Common myeloid progenitor, CD34-positive (primary cell): ENCODE measurements at places on chromosomes 4 and X.

GRCh38 chr4:128427832-128428366 lies 140.3 kb upstream of the PGRMC2 start:
- no peaks in the 10 kb centered on the region for H3K36me3 ChIP-seq
- DNase-seq, result no peak
- no peaks in the 10 kb centered on the region for H3K4me1 ChIP-seq
- H3K27ac ChIP-seq, result no peak overlapping the region
- H3K27me3 ChIP-seq, result no peaks in the 10 kb centered on the region

- no peaks in the 10 kb centered on the region for H3K36me3 ChIP-seq
- DNase-seq, result no peak
- H3K27me3 ChIP-seq, result peaks cover 2% of the 10 kb centered on the region
- H3K27ac ChIP-seq, result no peak overlapping the region
- H3K4me1 ChIP-seq, result no peaks in the 10 kb centered on the region
These were observed 33.6 kb upstream of the ENPEP start for GRCh38 chr4:110442309-110442708.

DNA sequence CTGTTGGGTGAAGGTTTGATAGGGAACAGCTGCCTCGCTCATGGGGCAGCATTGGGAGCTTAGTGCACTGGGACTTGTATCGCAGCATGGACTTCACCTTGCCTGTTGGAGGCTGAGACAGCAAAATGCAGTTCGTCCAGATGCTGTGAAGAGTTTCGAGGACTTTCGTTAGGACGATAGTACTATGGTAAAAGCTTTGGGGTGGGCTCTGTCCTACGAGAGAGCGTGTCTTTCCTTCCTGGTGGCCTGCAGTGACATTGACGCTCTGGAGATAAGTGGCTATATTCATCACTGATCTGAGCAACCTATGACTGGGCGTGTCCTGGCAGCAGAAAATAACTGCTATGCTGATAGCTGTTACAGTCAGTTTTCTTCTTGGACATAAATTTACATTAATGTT lies 44.8 kb downstream of the ARHGAP10 start:
- no peak overlapping the region for H3K4me3 ChIP-seq
- H3K4me1 ChIP-seq, result peaks cover 29% of the 10 kb centered on the region
- H3K36me3 ChIP-seq, result no peaks in the 10 kb centered on the region
- H3K27me3 ChIP-seq, result no peaks in the 10 kb centered on the region
- no peak overlapping the region for H3K27ac ChIP-seq

GRCh38 chr4:94714365-94715160 lies 43.2 kb upstream of the BMPR1B start:
- no peaks in the 10 kb centered on the region for H3K36me3 ChIP-seq
- DNase-seq, result no peak
- no peak overlapping the region for H3K27ac ChIP-seq
- no peak overlapping the region for H3K4me3 ChIP-seq
- H3K27me3 ChIP-seq, result no peaks in the 10 kb centered on the region

- peaks cover under 1% of the 10 kb centered on the region for H3K4me1 ChIP-seq
- DNase-seq, result no peak
- H3K4me3 ChIP-seq, result no peak overlapping the region
- no peaks in the 10 kb centered on the region for H3K27me3 ChIP-seq
- no peaks in the 10 kb centered on the region for H3K36me3 ChIP-seq
- H3K27ac ChIP-seq, result no peak overlapping the region
These were observed 5.7 kb upstream of the TMEM156 start for GRCh38 chr4:39037941-39038340.

DNA sequence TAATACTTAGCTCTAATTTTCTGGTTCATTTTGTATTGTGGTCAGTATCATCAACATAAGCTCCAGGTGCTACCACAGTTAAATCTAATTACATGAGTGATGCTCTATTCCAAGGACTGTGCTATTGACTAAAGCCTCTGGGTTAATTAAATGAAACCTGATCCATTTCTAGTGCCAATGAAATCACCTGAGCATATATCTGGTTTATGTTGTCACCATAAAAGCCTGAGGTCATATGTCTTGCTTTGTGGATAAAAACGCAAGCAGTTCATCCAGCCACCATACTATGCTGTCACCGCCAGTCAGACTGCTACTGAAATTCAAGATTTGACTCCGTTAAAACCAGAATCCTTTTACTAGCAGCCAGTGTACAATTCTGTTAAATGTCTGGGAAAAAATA lies 64.2 kb upstream of the ZNF518B start:
- DNase-seq, result no peak
- H3K4me3 ChIP-seq, result no peak overlapping the region
- H3K36me3 ChIP-seq, result no peaks in the 10 kb centered on the region
- H3K27ac ChIP-seq, result no peak overlapping the region
- H3K27me3 ChIP-seq, result no peaks in the 10 kb centered on the region
- H3K4me1 ChIP-seq, result no peaks in the 10 kb centered on the region

DNA sequence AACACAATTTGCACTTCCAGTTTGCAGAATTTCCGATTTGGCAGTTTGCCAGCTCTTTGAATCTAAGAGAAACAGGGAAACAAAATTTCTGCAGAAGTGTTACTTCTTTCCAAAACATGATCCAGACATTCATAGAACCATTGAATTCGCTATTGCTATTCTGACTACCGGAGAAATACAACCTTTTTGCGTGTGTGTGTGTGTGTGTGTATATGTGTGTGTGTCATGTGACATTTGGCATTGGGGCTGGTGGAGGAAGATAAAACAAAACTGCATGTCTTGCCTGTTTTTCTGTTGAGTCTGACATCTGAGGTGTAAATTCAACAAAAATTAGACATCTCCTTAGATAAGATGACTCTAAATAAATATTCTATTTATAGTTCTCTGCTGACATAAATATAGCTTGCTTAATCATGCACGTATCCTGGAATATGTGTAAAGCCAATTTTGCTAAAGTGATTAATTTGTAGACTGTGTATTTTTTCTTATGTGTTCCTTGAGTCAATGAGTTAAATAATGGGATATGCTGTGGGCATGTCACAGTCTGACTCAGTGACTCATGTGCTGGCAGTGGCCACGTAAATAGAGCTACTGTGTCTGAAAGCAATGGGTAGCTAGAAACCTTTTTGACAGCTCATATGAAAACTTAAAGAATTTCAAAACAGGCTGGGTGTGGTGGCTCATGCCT lies 98.9 kb downstream of the HPGD start:
- H3K4me1 ChIP-seq, result peaks cover 39% of the 10 kb centered on the region
- peak; percentile 84 for DNase-seq
- H3K27me3 ChIP-seq, result no peaks in the 10 kb centered on the region
- H3K4me3 ChIP-seq, result peak overlapping the region; percentile 4

DNA sequence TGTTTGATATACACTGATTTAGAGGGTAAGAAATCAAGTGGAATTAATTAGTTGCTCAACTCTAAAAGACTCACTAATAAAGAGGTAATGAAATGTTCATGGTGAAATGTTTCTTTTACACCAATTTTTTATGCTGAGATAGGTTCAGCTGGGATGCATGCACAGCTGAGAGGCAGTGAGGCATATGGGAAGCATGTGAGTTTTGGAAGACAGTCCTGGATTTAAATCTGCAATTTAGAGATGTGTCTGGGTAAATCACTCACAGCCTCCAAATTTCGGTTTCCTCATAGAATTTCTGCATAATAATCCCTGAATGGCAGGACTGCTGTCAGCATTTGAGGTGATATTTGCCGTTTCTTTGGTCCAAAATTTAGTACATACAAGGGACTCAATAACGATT lies 48.2 kb upstream of the AADAT start:
- H3K27ac ChIP-seq, result no peak overlapping the region
- H3K27me3 ChIP-seq, result no peaks in the 10 kb centered on the region
- DNase-seq, result no peak
- H3K4me1 ChIP-seq, result no peaks in the 10 kb centered on the region

DNA sequence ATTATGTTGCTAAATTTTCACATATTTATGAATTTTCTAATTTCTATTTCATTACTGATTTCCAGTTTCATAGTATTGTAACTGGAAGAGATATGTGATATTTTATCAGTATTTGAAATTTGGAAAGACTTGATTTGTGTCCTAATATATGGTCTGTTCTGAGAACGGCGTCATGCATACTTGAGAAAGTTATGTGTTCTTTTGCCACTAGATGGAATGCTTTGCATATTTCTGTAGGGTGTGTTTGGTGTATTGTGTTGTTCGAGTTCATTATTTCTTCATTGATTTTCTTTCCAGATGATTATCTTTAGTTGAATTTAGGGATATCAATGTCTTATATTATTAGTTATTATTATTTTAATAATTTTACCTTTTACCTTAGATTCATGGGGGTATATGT lies 110.6 kb upstream of the ITM2A start:
- no peaks in the 10 kb centered on the region for H3K4me1 ChIP-seq
- H3K27me3 ChIP-seq, result no peaks in the 10 kb centered on the region
- no peak for DNase-seq

DNA sequence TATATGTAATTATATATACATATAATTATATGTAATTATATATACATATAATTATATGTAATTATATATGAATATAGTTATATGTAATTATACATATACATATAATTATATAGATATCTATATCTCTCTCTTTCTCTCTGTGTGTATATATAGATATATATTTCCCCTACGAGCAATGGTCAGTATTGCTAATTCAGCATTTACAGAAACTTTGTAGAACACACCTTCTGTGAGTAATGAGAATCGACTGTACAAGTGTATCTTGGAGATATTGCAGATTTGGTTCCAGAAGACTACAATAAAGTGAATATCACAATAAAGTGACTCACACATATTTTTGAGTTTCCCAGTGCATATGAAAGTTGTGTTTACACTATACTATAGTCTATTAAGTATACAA lies 33.7 kb downstream of the GALNTL6 start:
- H3K36me3 ChIP-seq, result no peaks in the 10 kb centered on the region
- no peaks in the 10 kb centered on the region for H3K4me1 ChIP-seq
- no peak for DNase-seq

- H3K27ac ChIP-seq, result no peak overlapping the region
- H3K4me3 ChIP-seq, result no peak overlapping the region
- peaks cover 15% of the 10 kb centered on the region for H3K36me3 ChIP-seq
- H3K27me3 ChIP-seq, result peaks cover 11% of the 10 kb centered on the region
These were observed 6.8 kb downstream of the HAUS7 start for GRCh38 chrX:153463556-153463955.

DNA sequence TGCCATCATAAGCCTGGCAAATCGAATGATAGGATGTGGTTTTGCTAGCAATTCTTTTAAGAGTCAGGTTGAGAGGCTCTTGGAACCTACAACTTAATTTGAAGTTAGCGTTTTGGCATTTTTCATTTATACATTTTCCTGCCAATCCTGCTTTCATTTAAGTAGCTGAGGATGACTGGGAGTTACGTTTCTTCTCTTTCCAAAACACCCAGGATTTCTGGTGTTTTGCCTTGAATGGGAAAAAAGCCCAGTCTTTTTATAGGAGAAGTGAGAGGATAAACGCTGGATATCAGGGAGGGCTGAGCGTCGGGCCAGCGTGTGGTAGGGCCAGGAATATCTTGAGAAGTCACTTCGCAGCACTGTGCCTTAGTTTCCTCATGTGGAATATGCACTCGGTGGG lies 174.2 kb upstream of the HAND2 start:
- no peaks in the 10 kb centered on the region for H3K4me1 ChIP-seq
- no peak overlapping the region for H3K27ac ChIP-seq
- H3K4me3 ChIP-seq, result no peak overlapping the region
- DNase-seq, result no peak
- no peaks in the 10 kb centered on the region for H3K36me3 ChIP-seq

DNA sequence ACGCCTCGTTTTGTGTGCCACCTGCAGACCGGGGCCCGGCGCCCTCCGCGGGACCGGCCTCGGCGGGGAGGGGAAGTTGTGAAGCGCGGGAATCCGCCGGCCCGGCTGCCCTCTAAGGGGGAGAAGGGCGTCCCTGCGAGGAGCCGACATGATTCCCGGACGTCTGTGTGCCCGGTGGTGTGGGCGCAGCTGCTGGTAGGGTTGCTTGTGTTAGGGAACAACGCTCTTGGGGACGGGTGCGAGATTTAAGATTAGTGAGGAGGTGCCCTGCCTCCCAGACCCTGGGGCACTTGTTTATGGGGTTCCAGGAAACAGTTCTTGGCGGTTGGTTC lies 627 bp downstream of the CDKN2AIP start:
- peak overlapping the region; percentile 96 for H3K27ac ChIP-seq
- H3K4me3 ChIP-seq, result peak overlapping the region; percentile 95
- no peak for DNase-seq
- H3K36me3 ChIP-seq, result peaks cover 15% of the 10 kb centered on the region

- no peak overlapping the region for H3K4me3 ChIP-seq
- H3K36me3 ChIP-seq, result no peaks in the 10 kb centered on the region
- no peaks in the 10 kb centered on the region for H3K27me3 ChIP-seq
- H3K27ac ChIP-seq, result no peak overlapping the region
- DNase-seq, result peak; percentile 18
These were observed 130.4 kb upstream of the RADX start for GRCh38 chrX:106481341-106481740.

- no peaks in the 10 kb centered on the region for H3K27me3 ChIP-seq
- no peak for DNase-seq
- no peaks in the 10 kb centered on the region for H3K36me3 ChIP-seq
- H3K27ac ChIP-seq, result no peak overlapping the region
- H3K4me1 ChIP-seq, result no peaks in the 10 kb centered on the region
These were observed 53.2 kb downstream of the TSPAN5 start for GRCh38 chr4:98605216-98605615.

DNA sequence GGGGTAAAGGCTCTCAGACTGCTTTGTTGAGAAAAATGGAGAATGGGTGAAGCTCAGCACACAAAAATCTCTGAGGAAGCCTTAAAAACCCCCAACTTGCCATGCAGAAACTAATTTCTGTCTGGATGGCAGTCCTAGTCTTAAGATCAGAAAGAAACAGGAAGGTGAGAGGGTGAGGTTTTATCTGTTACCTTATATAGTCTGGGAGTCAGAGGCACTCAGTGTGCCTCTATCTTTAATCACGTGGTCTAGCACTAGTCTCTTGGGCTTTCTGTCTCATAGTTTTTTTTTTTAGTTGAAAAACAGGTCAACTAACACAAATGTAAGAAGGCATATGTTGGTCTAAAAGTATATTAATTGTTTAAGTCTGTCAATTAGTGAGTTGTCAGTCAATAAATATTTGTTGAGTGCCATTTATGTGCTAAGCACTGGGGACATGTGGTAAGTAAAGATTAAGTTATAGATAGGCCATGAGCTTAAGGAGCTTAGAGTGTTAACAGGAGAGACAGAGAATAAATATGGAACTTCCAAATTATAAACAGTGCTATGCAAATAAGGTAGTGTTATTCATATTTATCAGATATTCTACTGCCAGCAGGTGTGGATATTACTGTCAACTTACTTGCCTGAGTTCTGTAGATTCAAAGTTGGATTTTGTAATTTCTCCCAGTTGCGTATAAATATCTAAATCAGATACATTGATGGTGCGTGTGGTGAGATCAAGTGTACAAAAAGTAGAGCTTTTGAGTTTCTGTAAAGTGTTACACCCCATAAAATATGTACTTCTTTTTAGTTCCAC lies 7.0 kb downstream of the CYBB start:
- no peaks in the 10 kb centered on the region for H3K27me3 ChIP-seq
- DNase-seq, result no peak
- H3K36me3 ChIP-seq, result no peaks in the 10 kb centered on the region
- H3K27ac ChIP-seq, result no peak overlapping the region
- H3K4me1 ChIP-seq, result peaks cover 32% of the 10 kb centered on the region

- H3K27ac ChIP-seq, result peak overlapping the region; percentile 49
- H3K27me3 ChIP-seq, result no peaks in the 10 kb centered on the region
- H3K4me3 ChIP-seq, result peak overlapping the region; percentile 39
- H3K36me3 ChIP-seq, result no peaks in the 10 kb centered on the region
- no peak for DNase-seq
These were observed 9.8 kb upstream of the BCOR start for GRCh38 chrX:40107291-40108161.
